ENCODE measurements at places on chromosomes 7 and 10.

DNA sequence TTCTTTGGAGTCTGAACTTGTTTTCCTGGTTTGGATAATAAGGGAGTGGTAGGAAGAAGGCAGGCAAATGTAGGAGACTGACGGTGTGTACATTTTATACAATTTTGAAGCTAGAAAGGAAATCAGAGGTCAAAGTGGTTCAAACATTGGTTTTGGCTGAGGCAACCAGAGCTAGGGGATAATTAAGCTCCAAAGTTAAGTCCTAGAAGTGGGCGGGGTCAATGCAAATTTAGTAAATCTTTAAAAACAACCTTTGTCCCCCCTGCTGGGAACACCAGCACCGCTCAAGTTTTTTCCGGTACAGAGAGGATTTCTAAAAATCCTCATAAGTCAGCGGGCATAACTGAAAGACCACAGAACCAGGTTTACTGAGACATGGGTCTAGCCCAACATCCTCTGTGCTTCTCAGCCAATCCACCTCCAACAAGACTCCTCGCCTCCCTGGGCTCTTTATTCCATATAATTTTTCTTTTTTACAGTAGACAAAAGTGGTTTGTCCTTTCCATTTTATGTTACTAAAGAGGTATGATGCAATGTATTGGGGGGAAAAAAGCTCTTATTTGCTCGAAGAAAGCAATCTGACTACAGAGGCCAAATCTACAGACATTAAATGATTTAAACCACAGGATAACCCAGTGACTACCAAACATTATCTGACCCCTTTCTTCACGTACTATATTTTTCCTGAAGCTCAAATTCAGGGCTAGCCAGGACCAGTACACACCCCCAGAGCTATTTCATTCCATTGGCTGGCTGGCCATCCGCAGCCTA is 1.6 kb downstream of the GLUD1 start:
- peak; percentile 12 for DNase-seq

DNA sequence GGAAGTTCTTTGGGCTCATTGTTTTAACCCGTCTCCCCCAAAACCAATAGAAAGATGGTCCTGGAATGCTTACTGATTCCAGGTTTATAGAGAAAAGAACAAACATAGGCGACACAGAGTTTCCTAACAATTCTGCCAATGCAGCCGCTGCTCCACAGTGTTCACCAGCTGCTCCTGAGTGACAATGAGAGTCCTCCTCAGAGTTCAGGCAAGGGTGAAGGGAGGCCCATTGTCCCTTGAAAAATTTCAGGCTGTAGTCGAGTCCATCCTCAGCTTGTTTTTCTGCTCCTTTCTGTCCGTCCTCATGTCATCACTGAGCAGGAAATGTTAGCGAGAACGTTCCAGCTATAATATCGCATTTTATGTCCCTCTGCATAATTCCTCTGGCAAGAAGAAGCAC is 537.6 kb downstream of the TCERG1L start:
- DNase-seq: no peak

GRCh38 chr10:44253769-44254462 is 131.0 kb downstream of the CXCL12 start:
- DNase-seq: no peak

GRCh38 chr10:76302961-76303630 is 871.7 kb downstream of the LRMDA start:
- no peak for DNase-seq

DNA sequence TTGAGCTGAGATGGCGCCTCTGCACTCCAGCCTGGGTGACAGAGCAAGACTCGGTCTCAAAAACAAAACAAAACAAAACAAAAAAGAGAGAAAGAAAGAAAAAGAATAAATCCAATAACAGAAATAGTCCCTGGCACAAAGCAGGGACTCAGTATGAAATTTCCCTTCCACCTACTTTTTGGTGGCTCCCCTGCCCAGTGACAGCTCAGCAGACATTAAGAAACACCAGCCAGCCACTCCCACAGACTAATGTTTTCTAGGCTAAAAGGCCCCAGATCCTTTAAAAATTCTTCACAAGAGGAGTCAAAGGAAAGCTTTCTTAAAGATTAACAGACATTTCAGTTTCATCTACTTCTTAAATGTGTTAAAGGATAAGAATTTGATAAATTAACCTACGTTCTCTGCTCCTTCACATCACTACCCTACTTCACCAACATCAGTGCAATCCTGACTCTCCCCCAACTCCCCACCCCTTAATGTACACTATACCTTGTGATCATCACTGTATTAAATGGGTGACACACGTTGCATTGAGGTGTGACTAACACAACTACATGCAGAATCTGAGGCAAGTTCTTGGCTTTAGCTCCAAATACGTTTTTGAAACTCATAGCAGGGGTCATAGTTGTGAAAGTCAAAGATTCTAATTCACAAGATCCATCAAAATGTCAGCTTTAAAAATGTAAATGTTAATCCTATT is 114.5 kb upstream of the CAV2 start:
- DNase-seq: no peak

Data from stimulated activated CD4-positive, alpha-beta T cell treated with anti-CD3 and anti-CD28 coated beads, TNF-alpha, amount 100 ng/mL, for 24 hours (primary cell).